ENCODE measurements at places on chromosomes 6 and 20.
A peak's percentile ranks its signal among the peaks of the same experiment; 100 is the strongest.

DNA sequence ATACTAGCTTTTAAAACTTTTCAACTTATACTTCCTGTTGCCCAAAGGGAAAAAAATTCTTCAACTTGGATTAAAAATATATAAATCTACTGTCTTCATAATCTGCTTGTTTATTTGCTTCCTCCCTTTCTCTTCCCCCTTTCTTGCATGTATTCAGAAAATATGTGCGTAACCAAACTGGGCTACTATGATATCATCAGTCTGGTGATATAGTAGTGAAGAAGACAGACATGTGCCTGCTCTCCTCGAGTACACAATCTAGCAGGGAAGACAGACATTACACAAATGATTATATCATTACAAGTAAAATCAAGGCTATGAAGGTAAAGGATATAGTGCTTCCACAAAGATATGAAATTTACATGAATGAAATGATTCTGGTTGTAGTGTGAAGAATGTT is 31.0 kb downstream of the IBTK start:
- no peak for DNase-seq

GRCh38 chr6:10725716-10726115 is 2.8 kb downstream of the TMEM14C start:
- DNase-seq: no peak

DNA sequence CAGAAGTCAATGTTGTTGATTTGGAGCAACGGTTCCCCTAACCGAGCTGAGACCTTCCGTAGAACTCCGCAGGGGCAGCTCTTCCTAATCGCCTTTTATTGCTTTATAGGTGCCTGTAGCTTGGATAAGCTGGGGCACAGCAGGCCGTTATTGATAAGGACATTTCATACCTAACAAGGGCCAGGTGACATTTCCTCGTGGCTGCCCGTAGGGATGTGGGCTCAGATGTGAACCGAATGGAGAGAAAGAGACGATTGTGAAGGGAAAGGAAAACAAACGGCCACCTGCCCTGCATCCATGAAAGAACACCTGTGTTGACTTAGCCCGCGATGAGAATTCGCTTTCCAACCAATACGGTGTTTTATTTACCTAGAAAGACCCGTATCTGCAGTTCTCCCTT is 53.3 kb upstream of the DACT2 start:
- DNase-seq: peak; percentile 95

GRCh38 chr6:91788501-91788900 is 1201.6 kb upstream of the MAP3K7 start:
- no peak for DNase-seq

DNA sequence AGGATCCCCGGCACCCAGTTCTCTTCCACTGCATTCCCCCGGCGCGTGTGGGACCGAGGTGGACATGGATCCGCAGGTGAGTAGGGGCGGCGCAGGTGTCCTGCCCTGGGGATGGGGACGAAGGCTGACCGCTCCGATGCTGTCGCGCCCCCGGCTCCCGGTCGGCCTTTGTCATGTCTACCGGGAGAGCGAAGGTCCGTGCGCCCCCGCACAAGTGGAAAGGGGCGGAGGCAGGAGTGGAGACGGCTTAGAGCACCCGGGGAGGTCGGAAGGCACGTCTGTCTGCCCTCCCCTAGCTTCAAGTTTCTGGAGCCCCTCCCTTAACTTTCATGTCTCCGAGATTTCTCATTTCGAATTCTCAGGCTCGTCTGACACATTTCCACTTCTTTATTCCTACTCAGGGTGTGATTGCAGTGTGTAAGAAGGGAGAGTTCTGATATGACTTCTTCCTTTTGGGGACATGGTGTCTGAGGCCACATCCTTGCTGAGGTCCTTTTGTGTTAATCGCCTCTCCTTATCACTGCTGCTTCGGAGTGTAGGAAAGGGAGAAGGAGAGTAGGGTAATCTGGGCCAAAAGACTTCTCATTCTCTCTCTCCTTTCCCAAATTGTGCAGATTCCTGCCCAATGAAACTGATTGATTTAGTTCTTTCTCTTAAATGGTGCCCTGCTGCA is 435 bp downstream of the KIFC1 start:
- no peak for DNase-seq

DNA sequence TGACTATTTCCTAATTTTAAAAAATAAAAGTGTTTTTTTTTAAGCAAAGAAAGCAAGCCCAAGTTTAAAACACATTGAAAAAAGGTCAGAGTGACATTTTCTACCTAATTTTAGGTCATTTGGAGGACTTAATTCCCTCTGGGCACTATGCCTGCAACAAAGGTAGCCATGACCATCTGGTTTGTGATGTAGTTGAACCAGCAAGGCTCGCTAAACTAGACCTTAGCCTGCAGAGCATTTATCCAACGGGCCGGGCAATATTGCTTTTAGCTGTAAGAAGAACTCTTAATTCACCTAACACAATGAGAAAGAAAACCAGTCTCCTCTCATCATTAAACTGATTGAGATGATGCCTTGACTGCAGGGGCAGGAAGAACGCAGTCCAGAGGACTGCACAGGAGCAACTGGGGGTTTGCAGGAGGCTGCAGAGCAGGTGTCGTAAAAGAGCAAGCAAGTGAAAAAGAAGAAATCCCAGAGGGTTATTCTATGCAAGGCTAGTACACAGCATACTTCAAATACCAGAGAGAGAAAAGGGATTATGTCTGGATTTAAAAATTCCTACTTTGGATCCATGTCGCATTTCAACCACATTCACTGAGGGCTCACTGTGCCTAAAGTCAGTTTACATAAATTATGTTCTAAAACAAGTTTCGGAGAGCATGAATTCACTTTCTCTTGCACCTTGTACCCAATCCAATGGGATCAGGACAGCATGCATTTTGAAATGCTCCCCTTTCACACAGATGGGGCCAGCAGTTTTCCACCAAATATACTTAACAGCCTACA is 12.8 kb downstream of the TRAF3IP2 start:
- DNase-seq: no peak

DNA sequence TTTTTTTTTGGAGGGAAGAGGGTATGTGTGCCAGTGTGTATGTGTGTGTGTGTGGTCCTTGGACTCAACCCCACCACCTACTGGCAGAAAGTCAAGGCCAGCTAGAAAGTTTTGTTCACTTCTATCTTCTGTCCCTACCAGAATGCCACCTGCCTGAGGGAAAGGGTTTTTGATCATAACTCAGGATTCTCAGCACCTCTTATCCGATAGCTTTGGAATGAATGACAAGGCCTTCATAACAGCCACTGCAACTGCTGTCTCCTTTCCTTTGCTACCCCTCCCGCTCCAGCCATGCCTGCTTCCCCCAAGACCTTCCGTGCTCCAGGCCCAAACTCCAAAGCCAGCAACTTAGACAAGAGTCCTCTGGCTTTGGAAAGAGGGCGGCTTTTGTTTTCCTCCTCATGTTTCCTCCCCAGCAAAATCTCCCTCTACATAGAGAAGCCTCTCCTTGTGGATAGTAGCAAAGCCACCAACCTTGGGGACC is 18.7 kb downstream of the BTN3A1 start:
- no peak for DNase-seq

GRCh38 chr6:156046268-156046665 is 590.6 kb upstream of the NOX3 start:
- DNase-seq: no peak

DNA sequence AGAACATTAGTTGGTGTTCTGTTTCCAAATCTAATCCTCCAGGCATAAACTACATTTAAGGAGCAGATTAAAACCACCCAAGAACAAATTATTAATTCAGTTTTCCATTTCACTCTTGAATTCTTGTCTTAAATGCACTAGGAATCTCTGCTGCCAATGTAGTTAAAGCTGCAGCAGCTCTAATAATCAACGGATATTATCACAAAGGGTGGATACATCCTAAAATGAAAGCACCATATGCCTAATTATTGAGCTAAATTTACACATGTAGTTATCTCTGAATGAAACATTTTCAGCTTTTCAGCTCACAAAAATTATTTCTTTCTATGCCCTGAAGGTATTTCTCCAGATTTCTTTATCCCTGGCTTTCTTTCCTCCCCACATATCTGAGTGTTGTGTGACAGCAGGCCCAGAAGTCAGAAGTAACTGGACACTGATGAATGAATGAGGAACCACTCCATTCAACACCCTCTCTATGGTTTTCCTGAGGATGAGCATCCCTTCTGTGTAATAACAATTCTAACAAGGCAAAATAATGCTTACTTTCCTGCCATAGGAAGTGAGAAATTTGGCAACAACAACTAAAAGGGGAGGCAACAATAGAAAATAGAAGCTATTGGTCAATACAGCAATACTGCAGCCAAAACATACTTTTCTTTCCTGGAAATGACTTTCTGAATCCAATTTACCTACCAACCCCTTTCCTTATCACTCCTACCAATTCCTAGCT is 14.9 kb downstream of the MAN1A1 start:
- DNase-seq: no peak

GRCh38 chr20:46283426-46284039 is 24.8 kb downstream of the CDH22 start:
- no peak for DNase-seq

- no peak for DNase-seq
These were observed 173.7 kb downstream of the PHACTR1 start for GRCh38 chr6:12890171-12890790.
